ENCODE measurements at places on chromosomes 13 and 19.

DNA sequence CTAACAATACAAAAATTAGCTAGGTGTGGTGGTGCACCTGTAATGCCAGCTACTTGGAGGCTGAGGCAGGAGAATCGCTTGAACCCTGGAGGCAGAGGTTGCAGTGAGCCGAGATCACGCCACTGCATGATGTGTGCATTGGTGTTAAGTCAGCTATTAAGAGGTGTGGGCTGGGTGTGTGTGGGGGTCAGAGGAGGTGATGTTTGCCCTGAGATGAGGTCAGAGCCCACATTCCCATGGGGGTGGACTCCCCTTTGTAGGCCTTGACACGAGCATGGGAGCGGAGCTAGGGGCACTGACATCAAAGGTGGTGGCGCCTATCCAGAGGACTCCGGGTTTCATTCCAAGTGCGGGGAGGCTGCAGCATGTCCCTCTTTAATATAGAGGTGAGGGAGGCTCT lies 34.6 kb upstream of the LDLR start:
- DNase-seq: no peak

GRCh38 chr19:17404015-17404414 lies 1.4 kb downstream of the BST2 start:
- no peak for DNase-seq

DNA sequence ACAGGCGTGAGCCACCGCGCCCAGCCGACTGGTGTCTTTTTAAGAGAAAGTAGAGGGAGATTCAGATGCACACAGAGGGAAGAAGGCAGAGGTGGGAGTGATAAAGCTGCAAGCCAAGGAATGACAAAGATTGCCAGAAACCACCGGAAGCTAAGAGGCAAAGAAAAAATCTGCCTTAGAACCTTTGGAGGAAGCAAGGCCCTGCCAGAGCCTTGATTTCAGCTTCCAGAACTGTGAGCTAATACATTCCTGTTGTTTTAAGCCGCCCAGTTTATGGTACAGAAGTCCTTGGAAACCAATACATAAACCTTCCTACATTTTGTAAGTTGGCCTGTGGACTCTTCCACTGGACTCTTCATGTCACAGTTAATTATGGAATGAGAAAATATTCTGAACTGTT lies 71.7 kb upstream of the SOX21 start:
- DNase-seq: no peak

- no peak for DNase-seq
These were observed 37.3 kb downstream of the NFIC start for GRCh38 chr19:3403489-3404323.

- no peak for DNase-seq
These were observed 104.0 kb upstream of the GPR12 start for GRCh38 chr13:26864576-26864975.

GRCh38 chr19:31461814-31462539 lies 112.7 kb upstream of the TSHZ3 start:
- no peak for DNase-seq

- DNase-seq: no peak
These were observed 84.2 kb downstream of the COL4A2 start for GRCh38 chr13:110391273-110391672.

DNA sequence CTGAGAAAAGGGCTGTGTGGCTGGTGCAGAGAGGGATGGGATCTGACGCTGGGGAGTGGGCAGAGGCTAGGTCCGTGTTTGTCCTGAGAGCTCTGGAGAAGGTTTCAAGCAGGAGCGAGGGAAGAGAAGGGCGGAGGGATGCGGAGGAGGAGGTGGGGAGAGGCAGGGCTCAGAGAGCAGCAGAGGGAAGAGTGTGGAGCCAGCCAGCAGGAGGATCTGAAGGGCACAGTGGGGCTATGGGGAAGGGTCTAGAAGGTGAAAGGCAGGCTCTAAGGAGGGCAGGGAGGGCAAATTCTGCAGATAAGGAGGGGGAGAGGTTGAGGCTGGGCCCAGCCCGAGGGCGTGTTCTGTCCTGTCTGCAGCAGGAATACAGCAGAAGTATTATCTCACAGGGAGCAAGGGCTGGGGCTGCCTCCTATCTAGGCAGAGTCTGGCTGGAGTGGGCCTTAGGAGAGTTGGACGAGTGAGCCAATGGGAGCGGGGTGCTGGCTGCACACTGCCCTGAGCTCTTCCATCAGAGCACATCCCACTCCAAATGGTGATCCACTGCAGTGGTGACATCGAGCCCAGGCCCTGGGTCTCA lies 6.1 kb downstream of the AP2A1 start:
- no peak for DNase-seq

DNA sequence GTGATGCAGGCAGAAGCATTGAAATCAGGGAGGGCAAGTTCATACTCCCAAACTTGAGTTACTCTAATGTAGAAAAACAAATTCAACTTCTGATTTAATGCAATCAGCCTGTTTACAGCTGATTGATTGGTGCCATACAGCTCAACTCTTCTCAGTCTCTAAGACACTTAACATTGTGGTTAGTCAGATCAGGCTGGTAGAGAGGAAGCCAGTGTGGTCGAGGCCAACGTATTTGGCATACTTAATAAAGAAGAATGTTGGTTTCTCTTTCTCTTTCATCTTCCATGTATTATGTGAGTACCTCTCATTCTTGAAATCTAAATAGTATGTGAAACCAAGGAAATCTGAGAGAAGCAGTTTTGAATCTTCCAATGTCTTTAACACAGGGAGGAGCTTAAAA lies 255.0 kb upstream of the SLITRK1 start:
- DNase-seq: no peak

- DNase-seq: no peak
These were observed 51.6 kb downstream of the KLF2 start for GRCh38 chr19:16376241-16376640.

DNA sequence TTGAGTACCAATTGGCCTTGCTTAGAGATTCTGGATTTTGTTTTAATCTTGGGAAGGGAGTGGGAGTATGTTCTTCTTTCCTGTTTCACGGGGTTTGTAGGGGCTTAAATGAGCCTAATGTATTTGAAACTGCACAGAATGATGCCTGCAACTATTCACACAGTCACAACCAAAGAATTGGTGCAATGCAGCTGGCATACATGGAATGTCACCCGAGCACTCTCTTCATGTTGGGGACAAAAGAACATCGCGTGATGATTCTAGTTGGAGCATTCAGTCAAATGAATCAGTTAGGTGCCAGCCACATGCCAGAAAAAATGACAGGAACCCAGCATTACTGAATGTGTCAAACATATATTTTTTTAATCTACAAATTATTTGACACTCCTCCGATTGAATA lies 22.1 kb downstream of the STARD13 start:
- no peak for DNase-seq

DNA sequence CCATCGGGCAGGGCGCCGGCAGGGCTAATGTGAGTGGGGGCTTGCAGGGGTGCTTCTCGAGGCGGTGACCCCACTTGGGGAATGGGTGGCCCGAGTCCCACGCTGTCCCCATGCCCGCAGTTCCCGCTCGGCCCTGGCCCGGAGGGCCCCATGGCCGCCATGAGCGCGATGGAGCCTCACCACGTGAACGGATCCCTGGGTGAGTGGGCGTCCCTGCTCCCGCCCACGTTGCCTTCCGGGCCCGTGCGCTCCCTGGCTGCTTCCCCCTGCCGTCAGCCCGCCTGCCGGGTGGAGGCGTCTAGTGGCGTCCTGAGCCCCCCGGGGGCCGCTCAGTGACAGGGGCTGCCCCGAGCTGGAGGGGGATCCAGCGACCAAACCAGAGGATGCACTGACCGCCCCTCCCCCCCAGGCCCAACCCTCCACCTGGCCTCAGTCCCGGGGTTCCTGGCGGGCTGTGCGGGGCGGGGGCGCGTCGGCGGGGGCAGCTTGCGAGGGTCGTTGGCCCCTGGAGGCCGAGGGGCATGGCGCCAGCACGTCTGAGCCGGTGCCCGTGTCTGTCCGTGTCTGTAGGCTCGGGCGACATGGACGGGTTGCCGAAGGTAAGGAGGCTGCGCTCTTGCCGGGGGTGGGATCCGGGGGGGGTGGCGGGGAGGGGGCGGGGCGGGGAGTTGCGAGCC lies 4.8 kb downstream of the ISYNA1 start:
- no peak for DNase-seq

GRCh38 chr13:32330441-32330840 lies 15.1 kb downstream of the BRCA2 start:
- DNase-seq: no peak

GRCh38 chr19:35692010-35692409 lies 12.3 kb upstream of the ZBTB32 start:
- no peak for DNase-seq

DNA sequence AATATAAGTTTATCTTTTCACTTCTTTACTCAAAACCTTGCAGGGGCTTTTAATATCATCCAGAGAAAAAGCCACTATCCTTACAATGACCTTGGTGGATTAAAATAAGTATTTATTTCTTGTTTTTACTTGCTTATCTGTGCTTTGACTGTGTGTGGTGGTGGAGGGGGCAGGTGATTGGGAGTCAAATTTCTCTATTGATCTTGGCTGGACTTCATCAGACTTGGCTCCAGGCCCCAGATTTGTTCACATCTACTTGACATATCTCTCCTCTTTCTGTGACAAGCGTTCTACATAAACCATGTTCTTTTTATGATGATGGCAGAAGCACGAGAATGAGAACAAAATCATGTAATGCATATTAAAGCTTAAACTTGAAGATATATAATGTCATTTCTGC lies 670.8 kb downstream of the PCDH17 start:
- no peak for DNase-seq

DNA sequence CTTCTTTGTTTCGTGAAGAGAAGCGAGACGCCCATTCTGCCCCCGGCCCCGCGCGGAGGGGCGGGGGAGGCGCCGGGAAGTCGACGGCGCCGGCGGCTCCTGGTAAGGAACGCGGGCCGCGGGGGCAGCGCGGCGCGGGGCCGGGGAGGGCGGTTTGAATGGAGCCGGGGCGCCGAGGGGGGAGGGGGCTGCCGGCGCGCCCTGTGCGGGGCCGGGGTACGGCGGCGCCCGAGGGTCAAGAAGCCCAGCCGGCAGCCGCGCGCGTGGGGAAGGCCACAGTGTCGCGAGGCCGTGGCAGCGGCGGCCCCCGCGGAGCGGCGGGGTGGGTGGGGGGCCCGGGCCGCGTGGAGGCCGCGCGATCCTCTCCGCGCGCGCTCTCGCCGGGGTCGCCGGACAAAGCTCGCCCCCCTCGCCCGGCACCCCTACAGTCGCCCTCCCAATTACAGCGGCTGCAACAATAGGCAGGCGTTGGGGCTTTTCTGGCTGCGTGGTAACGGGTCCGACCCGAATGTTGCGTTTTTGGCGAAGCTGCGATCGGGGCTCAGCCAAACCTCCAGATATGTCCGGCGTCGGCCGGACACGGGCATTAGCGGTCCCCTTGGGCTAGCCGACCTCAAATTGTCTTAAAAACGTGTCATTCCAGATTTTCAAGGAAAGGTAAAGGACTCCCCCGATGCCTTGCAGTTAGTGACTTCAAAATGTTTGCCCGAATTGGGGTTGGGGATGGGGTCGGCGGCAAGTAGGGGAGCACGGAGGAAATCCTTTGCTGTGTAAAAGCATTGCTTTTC lies 437 bp downstream of the SMARCA4 start:
- DNase-seq: no peak

GRCh38 chr13:99545979-99546378 lies 44.7 kb downstream of the TM9SF2 start:
- DNase-seq: no peak

DNA sequence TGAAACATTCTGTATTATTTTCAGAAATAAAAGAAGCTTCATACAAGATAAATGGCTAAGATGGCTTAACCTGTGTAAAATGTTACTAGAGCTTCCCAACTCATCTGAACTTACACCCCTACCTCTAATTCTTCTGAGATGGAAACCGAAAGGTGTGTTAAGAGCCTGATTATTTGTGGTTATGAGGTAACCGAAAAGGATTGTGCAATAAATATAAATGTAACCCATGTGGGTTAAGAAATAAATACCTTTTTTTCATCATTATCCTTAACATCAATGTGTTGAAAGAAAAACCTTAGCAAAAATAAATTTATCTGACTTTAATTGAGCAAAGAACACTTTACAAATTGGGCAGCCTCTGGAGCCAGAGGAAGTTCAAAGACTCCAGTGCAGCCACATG lies 961.8 kb upstream of the SPRY2 start:
- no peak for DNase-seq

GRCh38 chr19:43552616-43553015 lies 19.6 kb downstream of the ZNF575 start:
- no peak for DNase-seq

DNA sequence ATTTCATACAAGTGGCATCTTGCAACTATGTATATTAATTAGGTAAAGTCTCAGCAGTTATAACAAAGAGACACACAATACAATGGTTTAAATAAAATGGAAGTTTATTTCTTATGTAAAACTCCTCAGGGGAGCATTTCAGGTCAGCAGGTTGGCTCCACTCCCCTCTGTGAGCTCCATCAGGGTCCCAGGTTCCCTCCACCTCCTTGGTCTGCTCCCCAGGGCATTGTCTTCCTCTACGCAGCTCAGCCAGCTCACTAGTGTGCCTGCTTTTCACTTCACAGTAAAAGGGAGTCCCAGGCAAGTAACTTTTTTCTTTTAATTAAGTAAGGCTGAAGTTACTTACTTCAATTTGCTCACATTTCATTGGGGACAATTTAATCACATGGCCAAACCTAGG lies 135.3 kb upstream of the FNDC3A start:
- no peak for DNase-seq

GRCh38 chr13:90806892-90807291 lies 540.6 kb upstream of the MIR17HG start:
- no peak for DNase-seq

DNA sequence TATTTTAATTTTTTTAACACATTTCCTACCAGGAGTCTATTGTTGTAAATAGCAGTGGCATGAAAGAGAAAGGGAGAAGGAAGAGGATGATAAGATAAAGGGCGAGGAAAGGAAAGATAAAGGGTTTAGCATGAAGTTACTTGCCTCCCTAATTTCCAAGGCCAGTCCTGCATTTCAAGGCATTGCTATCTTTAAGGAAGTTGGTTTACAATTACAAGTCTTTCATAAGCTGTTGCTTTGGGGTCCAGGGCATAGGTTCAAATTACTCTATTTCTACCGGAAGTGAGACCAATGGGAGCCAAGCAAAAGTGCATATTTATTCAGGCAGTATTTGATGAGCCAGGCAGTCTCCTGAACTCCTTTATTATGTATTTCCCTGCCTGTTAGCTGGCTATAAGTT lies 27.7 kb upstream of the UBL3 start:
- no peak for DNase-seq

- no peak for DNase-seq
These were observed 2.7 kb downstream of the ING1 start for GRCh38 chr13:110716247-110716515.

DNA sequence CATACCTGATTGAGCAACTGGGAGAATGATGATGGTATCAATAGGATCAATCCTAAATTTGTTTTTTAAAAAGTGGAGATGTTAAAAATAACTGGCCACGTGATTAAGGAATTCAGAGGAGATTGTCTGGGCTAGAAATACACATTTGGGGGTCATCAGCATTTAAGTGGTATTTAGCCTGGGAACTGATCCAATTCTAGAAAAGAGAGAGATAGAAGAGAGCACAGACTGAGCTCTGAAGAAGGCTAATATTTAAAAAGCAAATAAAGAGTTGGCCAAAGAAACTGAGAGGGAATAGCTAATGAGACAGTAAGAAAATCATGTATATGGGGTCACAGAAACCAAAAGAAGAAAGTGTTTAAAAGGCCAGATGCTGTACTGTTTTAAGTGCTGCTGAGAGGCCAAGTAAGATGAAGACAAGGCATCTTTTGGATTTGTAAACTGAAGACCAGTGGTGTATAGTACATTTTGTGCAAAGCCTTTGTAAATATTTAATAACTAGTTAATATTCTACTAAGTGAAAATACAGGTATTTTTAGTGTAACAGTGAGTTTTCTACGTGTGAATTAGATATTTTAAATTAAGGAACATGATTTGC lies 40.2 kb downstream of the UBL3 start:
- DNase-seq: no peak

All from HS-27A (cell line).